Fibroblast of the conjunctiva (primary cell): ENCODE measurements at places on chromosomes 5 and 9.

DNA sequence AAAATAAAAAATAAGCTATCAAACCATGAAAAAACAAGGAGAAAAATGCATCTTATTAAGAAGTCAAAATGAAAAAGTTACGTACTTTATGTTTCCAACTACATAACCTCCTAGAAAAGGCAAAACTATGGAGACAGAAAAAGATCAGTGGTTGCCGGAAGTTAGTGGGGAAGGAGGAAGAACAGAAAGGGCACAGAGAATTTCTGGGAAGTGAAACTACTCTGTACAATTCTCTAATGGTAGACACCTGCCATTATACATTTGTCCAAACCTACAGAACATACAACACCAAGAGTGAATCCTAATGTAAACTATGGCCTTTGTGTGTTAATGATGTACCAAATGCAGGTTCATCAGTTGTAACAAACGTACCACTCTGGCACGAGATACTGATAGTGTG is 25.3 kb downstream of the SMU1 start:
- no peak for DNase-seq

- DNase-seq, result no peak
Observed at GRCh38 chr9:107208121-107208520, 75.0 kb upstream of the RAD23B start.

- DNase-seq, result no peak
Observed at GRCh38 chr5:118561235-118561634, 427.1 kb downstream of the DTWD2 start.

DNA sequence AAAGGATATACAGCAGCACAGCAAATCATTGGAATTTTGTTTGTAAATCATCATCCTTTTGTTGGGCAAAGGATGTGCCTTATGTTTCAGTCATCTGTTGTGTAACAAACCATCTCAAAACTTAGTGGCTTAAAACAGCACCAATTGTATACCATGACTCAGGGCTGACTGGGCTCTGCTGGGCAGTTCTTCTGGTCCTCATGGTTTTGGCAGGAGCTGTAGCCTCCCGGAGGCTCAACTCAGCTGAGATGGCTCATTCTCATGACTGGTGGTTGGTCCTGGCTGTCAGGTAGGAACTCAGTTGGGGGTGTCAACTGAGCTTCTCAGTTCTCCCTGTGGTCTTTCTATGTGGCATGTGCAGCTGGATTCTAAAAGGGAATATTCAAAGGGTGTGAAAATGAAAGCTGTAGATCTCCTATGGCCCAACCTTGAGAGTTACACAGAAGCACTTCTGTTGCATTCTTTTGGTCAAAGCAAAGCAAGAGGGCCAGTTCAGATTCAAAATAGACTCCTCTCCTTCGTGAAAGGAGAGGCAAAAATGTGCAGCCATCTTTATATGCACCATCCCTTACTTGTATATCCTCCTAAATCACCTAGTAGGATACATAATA is 39.1 kb upstream of the CPEB4 start:
- no peak for DNase-seq

DNA sequence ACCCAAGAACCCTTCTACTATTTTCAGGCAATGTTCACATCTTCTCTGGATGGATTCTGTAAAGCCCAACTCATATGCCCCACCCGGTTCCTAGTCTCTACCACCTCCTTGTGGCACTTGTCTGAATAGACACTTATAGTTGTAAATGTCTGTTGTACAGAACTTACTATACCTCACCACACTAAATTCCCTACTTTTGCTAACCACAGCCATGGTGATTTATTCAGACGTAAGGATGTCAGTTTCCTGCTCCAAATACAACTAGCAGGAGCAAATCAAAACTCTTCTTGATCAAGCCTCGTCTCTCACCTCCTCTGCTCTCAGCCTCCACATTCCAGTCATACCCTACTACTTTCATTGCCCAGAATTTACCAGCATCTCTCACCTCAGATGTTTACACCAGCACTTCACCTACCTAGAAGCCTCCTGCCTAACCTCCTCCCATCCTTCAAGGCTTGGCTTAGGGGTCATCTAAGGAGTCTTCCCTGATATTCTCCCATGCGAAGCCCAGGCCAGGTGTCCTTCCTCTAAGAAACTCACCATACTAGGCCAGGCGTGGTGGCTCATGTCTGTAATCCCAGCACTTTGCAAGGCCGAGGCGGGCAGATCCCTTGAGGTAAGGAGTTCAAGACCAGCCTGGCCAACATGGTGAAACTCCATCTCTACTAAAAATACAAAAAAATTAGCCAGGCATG is 75.5 kb downstream of the MAPKAP1 start:
- peak; percentile 41 for DNase-seq

DNA sequence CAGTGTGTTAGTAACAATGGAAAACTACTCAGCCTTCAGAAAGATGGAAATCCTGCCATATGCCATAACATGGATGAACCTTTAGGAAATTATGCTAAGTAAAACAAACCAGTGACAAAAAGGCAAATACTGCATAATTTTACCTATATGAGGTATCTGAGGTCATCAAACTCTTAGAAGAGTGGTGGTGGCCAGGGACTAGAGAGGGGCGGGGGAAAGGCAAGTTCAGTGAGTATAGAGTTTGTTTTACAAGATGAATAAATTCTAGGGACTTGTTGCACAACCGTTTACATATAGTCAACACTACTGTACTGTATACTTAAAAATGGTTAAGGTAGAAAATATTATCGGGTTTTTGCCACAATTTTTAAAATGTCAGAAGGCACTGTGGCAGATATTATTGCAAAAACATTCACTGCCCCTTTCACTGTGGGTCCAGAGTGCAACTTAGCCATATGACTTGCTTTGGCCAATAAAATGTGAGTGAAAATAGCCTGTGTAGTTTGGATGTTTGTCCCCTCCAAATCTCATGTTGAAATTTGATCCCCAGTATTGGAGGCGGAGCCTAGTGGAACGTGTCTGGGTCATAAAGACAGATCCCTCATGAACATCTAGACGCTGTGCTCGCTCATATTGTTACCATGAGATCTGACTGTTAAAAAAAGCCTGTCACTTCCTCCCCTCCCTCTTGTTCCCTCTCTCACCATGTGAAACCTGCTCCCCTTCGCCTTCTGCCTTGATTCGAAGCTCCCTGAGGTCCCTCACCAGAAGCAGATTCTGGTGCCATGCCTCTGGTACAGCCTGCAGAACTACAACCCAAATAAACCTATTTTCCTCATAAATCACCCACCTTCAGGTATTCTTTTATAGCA is 9.5 kb downstream of the ZNF367 start:
- no peak for DNase-seq

- peak; percentile 55 for DNase-seq
Observed at GRCh38 chr5:177599731-177600507, at the start of gene B4GALT7. Gene B4GALT7 (plus strand): TSS chr5:177600132. CDS start chr5:177600211, 79 bp downstream.

DNA sequence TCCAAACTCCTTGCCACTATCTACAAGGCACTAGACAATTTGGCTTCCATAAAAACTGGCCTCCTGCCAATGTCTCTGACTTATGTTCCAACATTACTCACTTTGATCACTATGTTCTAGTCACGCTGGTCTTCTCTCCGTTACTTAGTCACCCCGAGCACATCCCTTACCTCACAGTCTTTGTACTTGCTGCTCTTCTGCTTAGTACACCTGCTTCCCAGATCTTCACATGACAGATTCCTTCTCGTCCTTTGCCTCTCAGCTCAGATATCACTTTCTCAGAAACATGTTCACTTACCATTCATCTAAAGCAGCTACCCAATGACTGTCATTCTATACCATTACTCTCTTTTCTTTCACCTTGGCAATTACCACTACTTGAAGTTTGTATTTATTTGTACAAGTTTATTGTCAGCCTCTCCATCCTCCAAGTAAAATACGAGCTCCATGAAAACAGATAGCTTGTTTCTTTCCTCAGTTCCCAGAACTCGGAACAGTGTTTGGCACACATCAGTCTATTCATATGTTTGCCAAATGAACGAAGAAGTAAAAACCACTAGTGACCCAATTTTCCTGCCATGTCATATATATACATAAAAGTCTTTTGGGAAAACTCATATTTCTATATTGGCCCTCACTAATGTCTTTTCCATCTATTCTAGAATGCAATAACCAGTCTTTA is 5.9 kb upstream of the SLC22A5 start:
- peak; percentile 81 for DNase-seq

DNA sequence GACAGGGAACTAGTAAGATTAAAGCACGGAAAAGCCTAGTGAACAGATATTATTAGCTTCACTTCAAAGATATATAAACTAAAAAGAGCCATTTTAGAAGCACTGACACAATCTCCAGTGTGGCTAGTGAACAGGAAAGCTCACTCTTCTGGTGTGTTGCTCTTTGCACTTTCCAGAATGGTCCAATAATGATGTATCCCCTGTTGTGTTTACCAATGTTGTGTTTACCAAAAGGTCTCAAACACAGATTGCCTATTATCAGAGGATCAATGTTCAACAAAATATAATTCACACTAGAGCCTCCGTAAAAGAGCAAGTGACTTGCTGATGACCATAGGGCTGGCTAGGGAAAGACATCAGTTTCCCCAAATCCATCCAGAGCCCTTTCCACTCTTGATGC is 11.6 kb downstream of the KLHL3 start:
- no peak for DNase-seq

GRCh38 chr5:148379340-148379739 is 4.4 kb upstream of the FBXO38 start:
- no peak for DNase-seq

- DNase-seq, result peak; percentile 90
Observed at GRCh38 chr5:110880413-110880812, 141.6 kb downstream of the SLC25A46 start.

GRCh38 chr9:82423700-82424099 is 435.1 kb downstream of the SPATA31D1 start:
- DNase-seq, result no peak

DNA sequence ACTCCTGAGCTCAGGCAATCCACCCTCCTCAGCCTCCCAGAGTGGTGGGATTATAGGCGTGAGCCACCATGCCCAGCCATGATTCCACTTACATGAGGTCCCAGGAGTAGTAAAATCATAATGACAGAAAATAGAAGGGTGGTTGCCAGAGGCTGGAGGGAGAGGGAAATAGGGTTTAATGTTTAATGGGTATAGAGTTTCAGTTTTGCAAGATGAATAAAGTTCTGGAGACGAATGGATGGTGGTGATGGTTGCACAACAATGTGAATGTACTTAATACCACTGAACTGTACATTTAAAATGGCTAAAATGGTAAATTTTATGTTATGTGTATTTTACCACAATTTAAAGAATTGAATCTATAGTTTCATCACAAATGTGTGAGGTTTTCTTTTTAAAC is 146.5 kb upstream of the ABCA1 start:
- no peak for DNase-seq

DNA sequence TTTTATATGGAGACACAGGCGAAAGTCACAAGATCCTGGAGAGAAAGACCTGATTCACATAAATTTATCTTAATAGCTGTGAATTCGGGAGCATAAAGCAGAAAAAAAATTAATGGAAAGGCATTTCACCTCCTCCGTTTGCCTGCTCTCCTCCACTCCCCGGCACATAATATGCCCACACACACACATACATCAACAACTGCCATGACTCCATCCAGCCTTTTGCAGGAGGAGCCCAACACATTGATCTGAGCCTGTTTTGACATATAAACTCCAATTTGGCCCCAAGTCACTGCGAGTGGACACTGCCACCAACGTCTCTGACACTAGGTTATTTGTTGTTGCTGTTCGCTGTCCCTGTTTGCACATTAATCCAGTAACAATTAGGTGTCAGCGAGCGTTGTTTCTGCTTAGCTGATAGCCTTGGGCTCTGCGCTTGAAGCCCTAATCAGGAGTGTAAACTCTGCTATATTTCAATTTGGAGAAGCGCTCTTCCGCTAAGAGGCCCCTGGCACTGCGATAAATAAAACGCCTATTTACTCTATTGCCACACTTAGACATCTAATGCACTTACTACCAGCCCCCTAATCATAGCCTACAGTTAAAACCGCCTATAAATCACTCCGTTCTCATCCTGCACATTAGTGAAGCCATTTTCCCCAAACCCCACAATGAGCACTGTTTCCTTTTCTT is 195.8 kb upstream of the TBCA start:
- DNase-seq, result no peak

GRCh38 chr9:99046068-99046467 is 58.8 kb upstream of the TGFBR1 start:
- no peak for DNase-seq
